ENCODE measurements at places on chromosomes 11 and 22. TPM values are rescaled to one million over a fixed set of nuclear protein-coding genes. Genes with fewer than 3 reads are reported as not detected.

- H3K27me3 ChIP-seq = peaks cover 51% of the 10 kb centered on the region
- H3K27ac ChIP-seq = no peak overlapping the region
- peaks cover 4% of the 10 kb centered on the region for H3K4me1 ChIP-seq
- H3K4me3 ChIP-seq = peak overlapping the region; percentile 38
Measured at GRCh38 chr22:43110927-43111623, 525 bp downstream of the BIK start.

DNA sequence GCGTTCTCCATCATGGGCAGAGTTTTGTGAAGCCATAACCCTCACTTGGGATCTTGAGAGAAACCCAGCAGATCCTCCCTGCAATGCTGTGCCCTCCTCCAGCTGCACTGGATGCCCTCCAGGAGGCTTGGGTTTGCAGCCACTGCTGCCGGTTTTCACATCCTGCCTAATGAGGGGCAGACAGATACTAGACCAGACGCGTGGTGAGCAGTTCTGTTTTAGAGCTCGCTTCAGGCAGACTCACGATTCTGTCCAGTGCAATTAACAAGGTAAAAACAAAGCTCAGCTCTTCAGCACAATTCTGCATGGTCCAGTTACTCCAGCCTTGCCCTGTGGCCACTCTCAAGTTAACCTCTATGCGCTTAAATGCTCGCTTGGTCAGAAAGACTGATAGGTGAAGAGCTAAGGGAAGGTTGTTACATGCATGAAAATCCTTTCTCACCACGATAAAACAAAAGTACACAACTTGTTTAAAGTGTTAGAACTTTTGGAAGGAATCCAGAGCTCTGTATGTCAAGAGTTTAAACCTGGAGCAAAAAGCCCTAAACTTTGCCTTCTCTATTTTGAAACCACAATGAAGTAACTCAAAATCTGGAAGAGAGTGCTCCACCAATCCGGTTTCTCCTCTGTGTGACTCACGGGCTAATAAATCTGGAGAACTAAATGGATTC, 292.3 kb upstream of the FAT3 start:
- H3K27me3 ChIP-seq = no peaks in the 10 kb centered on the region
- no peak overlapping the region for H3K4me3 ChIP-seq
- no peak overlapping the region for H3K27ac ChIP-seq
- H3K36me3 ChIP-seq = no peaks in the 10 kb centered on the region
- no peaks in the 10 kb centered on the region for H3K4me1 ChIP-seq

GRCh38 chr11:27807596-27807995, 107.3 kb upstream of the BDNF start:
- no peak overlapping the region for H3K27ac ChIP-seq
- H3K4me3 ChIP-seq = no peak overlapping the region
- no peaks in the 10 kb centered on the region for H3K4me1 ChIP-seq
- no peak for DNase-seq

- no peak overlapping the region for H3K27ac ChIP-seq
- no peak overlapping the region for H3K4me3 ChIP-seq
- H3K4me1 ChIP-seq = peaks cover 55% of the 10 kb centered on the region
- H3K36me3 ChIP-seq = peaks cover 36% of the 10 kb centered on the region
- no peak for DNase-seq
- no peaks in the 10 kb centered on the region for H3K27me3 ChIP-seq
Measured at GRCh38 chr11:8721609-8722500, 39.3 kb downstream of the RPL27A start.

GRCh38 chr11:78339483-78339882, 78.1 kb downstream of the GAB2 start:
- no peaks in the 10 kb centered on the region for H3K27me3 ChIP-seq
- peaks cover 17% of the 10 kb centered on the region for H3K4me1 ChIP-seq
- H3K4me3 ChIP-seq = 0 out of 2 replicates have a peak overlapping the region, but pooled peaks have one; percentile 4
- H3K27ac ChIP-seq = peak overlapping the region; percentile 68
- peak; percentile 80 for DNase-seq
- H3K36me3 ChIP-seq = no peaks in the 10 kb centered on the region

- DNase-seq = no peak
- no peaks in the 10 kb centered on the region for H3K36me3 ChIP-seq
- no peaks in the 10 kb centered on the region for H3K27me3 ChIP-seq
- H3K4me3 ChIP-seq = no peak overlapping the region
- peaks cover 3% of the 10 kb centered on the region for H3K4me1 ChIP-seq
Measured at GRCh38 chr11:75849894-75850293, 34.9 kb downstream of the UVRAG start.

DNA sequence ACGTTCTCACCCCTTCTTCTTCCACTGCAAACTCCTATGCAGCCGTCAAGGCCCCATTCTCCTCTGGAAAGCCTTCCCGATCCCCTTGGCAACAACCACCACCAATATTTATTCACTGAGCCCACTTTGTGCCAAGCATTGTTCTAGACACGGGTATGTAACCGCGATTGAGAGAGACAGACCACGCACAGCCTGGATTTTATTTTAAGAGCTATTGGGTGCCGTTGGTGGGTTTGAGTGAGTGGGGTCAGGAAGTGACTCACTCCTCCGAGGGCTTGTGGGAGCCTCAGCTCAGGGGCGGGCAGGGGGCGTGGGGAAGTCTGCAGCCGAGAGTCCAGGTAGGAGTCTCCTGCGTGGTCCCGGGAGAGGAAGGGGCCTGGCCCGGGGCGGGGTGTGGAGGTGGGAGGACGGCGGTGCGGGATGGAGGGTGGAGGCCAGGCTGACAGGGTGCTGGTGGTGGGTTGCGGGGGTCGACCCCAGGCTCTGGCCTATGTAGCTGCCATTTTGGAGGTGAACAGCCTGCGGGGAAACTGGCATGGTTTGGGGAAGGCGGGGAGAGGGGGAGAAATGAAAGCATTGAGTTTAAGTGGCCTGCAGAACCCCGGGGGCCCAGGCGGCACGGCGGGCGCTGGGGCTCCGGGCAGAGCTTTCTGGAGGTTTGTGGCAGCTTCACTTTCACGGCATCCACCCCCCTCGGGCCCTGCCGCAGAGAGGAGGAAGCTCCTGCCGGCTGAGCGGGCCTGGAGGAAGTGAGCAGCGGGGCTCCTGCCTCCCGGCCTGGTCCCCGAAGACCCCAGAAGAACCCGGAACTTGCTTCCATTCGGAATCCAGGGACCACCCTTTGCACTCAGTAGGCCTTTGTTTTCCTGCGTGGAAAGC, 547 bp downstream of the PARVG start:
- no peak for DNase-seq
- no peaks in the 10 kb centered on the region for H3K36me3 ChIP-seq
- H3K27ac ChIP-seq = no peak overlapping the region
- no peak overlapping the region for H3K4me3 ChIP-seq
- H3K4me1 ChIP-seq = no peaks in the 10 kb centered on the region
- H3K27me3 ChIP-seq = 0 out of 2 replicates have a peak, but pooled peaks cover 5% of the 10 kb centered on the region

The RIMBP3C gene
- total RNA-seq = 0.28 TPM

The USH1C gene
- 0.35 TPM for total RNA-seq

Data from SJCRH30 (cell line).